ENCODE measurements at places on chromosomes 4 and X. TPM values are rescaled to one million over a fixed set of nuclear protein-coding genes. Genes with fewer than 3 reads are reported as not detected.

The ARSD gene
- total RNA-seq, result 18.3 TPM

The DIPK2B gene
- total RNA-seq, result 3.6 TPM

The GSX2 gene
- total RNA-seq, result not detected

GRCh38 chrX:131588995-131589394 is 45.1 kb downstream of the OR13H1 start:
- no peak for DNase-seq

- no peak for DNase-seq
Measured at GRCh38 chr4:138408758-138409157, 166.6 kb upstream of the SLC7A11 start.
